GM06990 (cell line): ENCODE measurements at places on chromosomes 5 and 9.

GRCh38 chr5:132425009-132425937, 55.8 kb downstream of the SLC22A5 start:
- DNase-seq = peak; percentile 65

DNA sequence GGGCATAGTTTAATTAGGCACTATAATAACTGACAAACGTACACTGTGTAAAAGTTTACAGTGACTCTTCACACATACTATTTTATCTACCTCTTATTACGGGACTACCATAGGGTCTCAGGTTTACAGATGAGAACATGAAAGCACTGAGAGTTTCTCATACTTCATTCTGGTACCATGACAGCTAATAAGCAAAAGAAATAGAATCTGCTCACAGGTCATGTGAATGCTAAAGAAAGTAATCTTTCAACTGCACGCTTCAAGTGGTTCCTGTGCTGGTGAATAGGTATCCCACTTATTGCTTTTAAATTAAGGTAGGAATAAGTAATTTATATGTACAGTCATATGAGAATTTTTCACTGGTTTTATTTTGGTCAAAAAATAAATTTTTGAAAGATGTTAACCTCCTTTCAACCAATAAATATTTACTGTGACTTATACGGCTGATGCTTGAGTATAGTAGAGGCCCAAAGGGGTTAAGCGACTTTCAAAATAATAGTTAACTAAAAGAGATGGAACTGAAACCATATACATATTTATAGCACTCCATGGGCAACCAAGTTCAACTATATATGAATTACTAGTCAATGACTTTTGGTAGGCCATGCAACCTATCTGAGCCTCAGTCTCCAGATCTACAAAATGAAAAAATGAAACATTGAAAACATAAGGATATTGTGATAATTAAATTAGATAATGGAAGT, 8.1 kb downstream of the CDKN2A start:
- no peak for DNase-seq

DNA sequence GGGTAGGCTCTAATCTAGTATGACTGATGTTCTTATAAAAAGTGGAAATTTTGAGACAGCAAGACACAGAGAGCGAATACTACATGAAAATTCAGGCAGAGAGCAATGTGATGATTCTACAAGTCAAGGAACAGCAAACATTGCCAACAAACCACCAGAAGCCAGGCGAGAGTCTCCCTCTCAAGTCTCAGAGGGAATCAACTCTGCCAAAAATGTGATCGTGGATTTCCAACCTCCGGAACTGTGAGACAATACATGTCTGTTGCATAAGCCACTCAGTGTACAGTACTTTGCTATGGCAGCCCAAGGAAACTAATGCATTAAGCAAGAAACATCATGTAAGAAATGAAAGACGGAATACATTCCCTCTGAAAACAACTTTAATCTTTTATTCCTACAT, 52.1 kb upstream of the CCNG1 start:
- no peak for DNase-seq

GRCh38 chr9:86809759-86810367, 137.4 kb downstream of the GAS1 start:
- DNase-seq = no peak

GRCh38 chr5:76737846-76738245, 21.9 kb downstream of the F2R start:
- no peak for DNase-seq

DNA sequence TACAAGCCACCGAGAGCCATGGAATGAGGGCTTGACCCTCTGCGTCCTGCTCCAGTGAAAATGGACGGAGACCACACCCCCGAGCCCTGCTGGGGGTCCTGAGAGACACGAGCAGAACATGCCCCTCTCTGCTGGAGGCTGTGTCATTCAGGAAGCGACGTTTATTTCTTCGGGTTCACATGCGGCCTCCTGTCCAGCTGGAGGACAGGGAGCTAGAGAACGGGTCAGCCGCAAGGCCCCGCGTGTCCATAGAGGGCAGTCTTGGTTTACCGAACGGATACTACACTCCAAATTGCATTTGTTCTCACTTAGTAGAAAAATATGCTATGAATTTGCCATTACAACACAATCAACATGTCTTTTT, 36.1 kb downstream of the MRPL36 start:
- no peak for DNase-seq

DNA sequence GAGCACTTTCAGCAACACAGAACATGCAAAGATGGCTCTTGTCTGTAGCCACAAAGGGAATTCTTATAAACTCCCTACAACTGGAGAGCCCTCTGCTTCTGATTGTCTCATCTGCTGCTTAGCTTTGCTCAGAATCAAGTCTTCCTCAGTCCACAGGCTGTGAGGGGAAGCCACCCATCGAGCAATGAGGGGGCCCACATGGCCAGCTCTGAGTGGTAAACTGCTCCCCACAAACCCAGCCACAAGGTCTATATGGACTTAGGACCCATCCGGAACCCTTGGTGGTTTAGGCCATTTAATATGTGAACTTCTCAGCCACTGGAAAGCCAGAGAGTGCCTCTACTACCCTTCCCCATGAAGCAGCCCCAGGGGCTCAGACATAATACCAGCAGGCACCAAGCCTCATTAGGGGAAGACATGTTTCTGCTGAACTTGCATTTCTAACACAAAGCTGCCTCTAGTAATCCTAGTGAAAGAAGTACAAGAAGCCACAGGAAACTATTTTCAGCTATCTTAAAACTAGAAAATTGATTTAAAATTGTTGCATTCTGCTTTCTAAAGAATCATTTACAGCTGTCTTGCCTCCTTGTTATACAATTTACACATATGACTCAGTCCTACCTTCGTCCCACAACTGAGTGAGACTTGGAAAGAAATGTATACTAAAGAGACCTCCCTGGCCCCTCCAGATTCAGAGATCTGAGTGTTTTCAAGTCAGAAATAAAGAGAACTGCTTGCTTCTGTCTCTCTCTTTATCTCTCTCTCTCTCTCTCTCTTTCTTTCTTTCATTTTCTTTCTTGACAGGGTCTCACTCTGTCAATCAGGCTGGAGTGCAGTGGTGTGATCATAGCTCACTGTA, 90.2 kb downstream of the ESM1 start:
- DNase-seq = no peak

DNA sequence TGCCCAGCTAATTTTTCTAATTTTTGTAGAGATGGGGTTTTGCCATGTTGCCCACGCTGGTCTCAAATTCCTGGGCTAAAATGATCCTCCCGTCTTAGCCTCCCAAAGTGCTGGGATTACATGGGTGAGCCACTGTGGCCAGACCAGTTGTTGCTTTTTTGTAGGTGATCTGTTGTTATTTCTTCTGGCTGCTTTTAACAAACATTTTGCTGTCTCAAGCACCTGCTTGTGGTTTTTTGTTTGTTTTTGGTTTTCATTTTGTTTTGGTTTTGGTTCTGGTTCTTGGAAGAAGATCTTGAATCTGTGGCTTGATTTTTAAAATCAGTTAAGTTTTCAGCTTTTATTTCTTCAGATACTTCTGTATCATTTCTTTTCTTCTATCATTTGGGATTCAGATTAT, 21.1 kb downstream of the ERCC6L2 start:
- no peak for DNase-seq

DNA sequence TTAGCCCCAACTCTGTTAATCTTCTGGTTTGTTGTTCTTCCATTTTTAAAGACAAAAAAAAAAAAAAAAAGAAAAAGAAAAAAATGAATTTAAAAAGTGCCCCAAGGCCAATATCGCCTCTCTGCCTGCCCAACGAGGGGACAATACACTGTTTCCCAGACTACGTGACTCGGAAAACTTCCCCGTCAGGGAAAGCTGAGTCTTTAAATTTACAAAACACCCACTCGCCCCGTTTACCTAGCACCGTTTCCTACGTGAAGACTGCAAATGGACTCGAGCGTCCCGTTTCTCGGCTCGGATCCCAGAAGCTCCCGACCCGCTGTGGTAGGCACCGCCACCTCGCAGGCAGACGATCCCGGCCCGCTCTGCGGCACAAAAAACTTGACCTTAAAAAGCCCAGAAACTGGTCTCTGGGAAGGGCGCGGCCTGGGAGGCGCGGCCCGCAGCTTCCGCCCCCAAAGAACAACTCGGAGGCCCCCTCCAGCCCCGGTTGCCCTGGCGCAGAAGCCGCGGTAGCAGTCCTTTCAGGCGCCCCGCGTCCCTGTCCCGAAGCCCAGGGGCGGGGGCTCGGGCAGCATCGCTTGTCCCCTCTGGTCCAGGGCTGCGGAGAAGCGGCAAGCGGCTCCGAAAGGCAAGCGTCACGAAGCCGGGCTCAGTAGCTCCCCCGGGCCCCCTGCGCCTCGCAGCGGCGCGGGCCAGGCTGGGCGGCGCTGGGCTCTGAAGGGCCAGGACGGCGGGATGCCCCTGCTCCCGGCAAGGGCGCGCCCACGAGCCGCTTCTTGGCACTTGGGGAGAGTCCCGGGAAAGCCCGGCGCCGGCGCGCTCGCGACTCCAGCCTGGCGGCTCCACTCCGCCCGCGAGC, at the start of gene GCNT4:
Gene GCNT4, minus strand, starts transcription at position 367 of the 862 bp plus-strand sequence. CDS start 22,521 bp downstream, outside the sequence.
- DNase-seq = peak; percentile 39

DNA sequence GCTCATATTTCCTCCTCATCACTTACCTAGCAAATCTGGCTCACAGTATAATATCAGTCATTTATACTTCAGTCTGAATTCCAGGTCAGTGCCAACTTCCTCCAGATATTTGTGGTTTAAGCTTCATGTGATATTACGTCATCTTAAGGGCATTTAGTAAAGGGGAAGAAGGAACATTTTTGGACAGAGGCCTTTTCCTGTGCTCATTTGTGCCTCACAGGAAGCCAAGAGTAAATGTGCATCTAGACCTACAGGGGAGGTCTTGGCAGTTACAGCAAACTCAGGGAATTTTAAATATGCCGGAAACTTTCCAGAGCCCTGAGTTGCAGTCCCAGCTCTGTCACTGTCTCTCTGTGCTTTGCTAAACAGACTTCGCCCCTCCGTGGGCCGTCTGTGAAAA, 12.3 kb upstream of the KCNIP1 start:
- no peak for DNase-seq

DNA sequence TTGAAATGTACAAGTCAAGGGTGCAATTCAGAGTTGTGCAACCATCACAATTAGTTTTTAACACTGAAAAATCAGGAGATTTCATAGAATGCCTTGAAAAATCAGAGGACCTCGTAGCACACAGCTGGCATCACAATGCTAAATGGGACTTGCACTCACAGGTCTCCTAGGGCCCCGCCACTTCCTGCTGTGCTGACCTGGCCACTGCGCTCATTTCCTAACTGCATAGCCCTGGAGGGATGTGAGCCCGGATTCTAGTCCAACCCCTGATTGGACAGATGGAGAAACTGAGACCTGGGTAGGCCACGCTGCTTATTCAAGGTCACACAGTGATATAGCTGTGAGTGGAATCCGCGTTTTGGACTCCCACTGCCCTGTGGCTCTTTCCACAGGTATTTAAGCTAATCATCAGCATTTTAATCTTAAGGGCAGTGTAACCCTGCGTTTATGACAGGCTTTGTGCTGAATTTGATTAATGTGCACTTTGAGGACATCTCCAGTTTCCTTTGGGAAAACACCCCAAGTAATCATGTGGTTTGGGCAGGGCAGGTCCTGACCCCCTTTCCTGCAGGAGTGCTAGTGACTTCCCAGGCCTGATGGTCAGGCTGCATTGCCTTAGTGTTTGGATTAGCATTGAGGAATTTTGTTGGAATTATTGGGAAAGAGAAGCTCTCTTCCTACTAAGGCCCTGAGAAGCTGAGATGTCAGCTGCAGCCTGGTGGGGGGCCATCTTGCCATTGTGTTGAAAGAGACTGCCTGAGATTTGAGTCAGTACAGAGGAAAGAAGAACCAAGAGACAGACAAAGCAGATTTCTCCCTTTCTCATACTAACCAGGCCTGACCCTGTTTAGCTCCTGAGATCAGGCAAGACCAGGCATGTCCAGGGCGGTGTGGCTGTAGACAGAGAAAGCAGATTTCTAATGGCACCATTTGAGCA, 36.2 kb downstream of the STC2 start:
- DNase-seq = no peak

GRCh38 chr5:172806897-172807672, 27.0 kb upstream of the ERGIC1 start:
- DNase-seq = peak; percentile 91

- DNase-seq = no peak
Measured at GRCh38 chr5:91787718-91788117, 404.6 kb upstream of the ARRDC3 start.
